ENCODE measurements at places on chromosomes 16 and 17.

GRCh38 chr17:55390364-55390977 lies 31.2 kb downstream of the MMD start:
- DNase-seq = no peak

DNA sequence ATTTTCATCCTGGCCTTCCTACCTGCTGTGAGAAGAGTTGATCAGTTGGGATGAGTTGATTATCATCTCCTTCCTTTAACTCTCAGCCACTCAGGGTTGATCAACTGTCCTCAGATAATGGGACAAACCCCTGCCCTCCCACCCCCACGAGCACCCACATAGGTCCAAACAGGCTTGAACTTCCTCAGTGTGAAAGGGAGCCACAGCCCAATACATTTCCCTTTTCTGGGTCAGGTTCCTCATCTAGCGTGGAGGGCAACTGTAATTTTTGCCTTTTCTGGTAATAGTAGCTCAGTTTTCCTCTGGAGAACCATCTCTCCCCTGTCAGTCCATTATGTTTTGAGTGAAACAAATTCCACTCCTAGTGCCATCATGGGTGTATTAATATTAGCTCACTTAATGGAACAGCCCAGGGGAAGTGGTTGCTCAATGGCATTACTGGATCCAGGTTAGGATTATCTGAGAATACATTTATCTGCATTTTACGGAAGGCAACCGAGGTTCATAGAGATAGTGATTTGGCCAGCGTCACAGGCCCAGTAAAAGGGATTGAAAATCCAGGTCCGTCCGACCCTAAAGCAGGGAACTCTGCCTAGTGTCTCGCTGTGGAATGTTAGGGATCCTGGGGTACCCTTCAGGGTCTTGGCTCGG lies 476 bp upstream of the LPCAT2 start:
- no peak for DNase-seq

- DNase-seq = no peak
Measured at GRCh38 chr17:56121191-56122051, 31.9 kb upstream of the ANKFN1 start.

- DNase-seq = no peak
Measured at GRCh38 chr16:73737637-73738036, 559.0 kb upstream of the PSMD7 start.

- peak; percentile 25 for DNase-seq
Measured at GRCh38 chr17:55845385-55845784, 94.5 kb downstream of the PCTP start.

DNA sequence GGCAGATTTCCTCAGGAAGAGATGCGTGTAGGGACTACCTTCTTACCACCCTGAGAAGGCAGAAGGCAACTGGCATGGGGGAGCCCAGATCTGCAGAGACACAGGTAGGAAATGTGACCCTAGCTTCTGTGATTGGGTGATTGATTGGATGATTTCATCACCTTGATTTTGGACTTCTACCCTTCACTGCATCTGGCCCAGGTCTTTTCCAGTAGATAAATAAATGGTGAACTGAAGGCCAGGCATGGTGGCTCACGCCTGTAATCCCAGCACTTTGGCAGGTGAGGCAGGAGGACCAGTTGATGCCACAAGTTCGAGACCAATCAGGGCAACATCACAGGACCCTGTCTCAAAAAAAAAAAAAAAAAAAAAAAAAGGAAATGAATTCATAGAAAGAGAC lies 14.7 kb upstream of the SMURF2 start:
- DNase-seq = no peak

DNA sequence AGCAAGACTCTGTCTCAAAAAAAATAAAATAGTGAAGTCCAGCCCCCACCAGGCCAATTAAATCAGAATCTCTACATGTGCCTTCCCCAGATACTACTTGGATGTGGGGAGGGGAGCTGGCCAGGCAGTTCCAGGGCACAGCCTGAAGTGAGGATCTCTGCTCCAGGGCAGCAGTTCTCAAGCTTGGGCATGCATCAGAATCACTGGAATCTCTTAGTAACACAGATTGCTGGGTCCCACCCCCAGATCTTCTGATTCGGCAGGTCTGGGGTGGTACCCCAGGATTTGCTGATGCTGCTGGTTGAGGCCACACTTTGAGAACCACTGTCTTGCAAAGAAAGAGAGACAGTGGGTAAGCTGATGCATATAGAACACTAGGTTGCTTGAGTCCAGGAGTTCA lies 8.3 kb upstream of the CDH5 start:
- DNase-seq = no peak

DNA sequence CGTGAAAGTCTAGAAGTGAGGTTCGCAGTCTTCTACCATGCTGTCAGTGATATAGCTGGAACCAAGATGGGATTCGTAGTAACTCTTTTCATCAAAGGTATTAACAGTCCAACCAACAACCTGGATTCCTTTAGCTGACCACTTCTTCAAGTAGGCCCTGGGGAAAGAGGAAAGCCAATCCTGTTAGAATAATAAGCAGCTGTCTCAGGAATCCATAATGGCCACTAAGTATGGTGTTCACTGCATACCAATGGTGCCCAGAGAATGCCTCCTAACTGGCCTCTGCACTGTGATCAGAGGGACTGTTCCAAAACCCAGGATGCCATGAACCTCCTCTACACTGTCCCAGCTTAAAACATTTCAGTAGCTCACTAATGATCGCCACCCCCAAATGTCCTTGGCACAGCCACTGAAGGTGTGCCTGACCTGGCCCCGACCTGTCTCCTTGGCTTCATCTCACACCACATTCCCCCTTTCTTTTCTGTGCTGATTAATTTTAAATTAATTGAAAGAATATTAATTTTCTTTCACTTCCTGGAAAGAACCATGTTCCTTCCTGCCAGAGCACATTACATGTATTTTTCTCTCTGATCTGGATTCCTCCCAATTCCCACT lies 18.3 kb downstream of the GDE1 start:
- no peak for DNase-seq

- DNase-seq = no peak
Measured at GRCh38 chr16:48580925-48581500, 29.0 kb downstream of the N4BP1 start.

DNA sequence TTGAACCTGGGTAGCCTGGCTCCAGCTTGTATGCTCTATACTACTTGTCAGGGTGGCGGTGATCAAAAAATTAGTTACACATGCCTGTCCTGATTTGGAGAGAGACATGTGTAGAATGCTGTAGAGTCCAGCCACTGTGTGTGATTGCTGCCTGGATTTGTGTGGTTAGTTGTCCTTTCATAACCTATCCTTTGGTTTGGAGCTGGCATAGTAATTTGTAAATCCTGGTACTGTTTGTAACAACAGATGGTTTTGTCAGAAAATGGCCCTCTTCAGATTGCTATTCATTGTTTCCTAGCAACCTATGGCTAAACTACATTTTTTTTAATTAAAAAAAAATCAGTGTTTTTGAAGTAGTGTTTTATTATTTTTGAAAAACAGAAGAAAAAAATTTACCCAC lies 30.5 kb downstream of the ETV4 start:
- DNase-seq = no peak

DNA sequence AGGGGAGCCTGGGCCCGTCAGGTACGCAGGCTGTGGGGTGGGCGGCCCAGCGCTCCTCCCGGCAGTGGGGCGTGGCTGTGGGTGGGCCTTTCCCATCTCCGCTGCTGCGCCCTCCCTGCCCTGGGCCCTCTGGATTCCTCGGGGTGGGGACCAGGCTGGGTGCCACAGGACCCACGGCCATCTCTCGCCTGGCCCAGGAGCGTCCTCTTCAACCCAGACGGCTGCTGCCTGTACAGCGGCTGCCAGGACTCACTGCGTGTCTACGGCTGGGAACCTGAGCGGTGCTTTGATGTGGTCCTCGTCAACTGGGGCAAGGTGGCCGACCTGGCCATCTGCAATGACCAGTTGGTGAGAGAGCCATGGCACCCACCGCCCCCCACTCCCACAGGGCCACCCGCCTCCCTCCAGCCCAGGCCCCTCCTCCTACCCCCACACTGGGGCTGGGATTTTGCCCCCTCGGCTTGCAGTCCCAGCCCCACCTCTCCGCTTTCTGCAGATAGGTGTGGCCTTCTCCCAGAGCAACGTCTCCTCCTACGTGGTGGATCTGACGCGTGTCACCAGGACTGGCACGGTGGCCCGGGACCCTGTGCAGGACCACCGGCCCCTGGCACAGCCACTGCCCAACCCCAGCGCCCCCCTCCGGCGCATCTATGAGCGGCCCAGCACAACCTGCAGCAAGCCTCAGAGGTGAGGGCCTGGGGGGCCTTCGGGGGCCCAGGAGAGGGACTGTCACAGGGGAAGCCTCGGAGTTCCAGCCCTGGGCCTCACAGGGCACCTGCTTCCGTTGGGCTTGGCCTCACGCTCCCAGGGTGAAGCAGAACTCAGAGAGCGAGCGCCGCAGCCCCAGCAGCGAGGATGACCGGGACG lies 17.2 kb downstream of the KATNB1 start:
- DNase-seq = no peak

GRCh38 chr17:6677158-6677831 lies 25.7 kb downstream of the C17orf100 start:
- no peak for DNase-seq

- no peak for DNase-seq
Measured at GRCh38 chr16:15650698-15651171, 690 bp downstream of the NDE1 start.

GRCh38 chr16:89828870-89829629 lies 775 bp downstream of the SPIRE2 start:
- DNase-seq = no peak

GRCh38 chr17:13594310-13594709 lies 7.4 kb downstream of the HS3ST3A1 start:
- no peak for DNase-seq

- DNase-seq = no peak
Measured at GRCh38 chr17:76408037-76408849, 23.8 kb downstream of the SPHK1 start.

DNA sequence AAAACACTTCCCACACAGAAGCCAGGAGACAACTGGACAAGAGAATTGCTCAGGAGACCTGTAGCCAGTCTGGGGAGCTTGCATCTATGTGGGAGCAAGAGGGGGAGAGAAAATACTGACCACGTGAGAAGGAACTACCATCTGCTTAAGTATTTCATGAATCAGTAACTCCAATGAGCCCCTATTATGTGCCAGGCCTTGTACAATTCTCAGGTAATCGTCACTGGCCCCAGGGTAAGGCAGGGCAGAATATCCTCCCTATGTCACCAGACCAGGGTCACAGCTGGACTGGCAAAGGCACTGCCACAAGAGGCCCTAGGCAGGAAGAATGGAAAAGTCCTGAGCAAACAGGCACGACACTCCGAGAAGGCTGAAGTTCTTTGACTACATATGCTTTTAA lies 25.9 kb downstream of the USP7 start:
- DNase-seq = no peak

- no peak for DNase-seq
Measured at GRCh38 chr17:74532115-74532514, 840 bp upstream of the CD300LB start.

DNA sequence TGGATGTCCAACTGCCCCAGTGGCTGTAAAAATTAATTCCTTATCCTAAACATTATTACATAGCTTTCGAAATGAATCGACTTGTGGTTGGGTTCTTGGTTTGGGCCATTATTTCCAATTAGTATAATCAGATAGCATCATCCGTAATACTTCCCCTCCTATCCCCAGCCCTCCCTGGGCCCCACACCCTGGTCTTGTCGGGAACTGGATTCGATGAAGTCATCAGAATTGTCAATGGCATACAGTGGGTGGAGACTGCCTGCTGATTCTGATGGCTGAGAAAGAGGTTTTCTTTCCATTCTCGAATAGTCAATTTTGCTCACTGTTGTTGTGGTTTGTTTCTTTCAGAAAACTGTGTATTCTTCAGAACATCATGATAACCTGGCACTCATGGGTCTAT lies 395.1 kb downstream of the SEC14L1 start:
- DNase-seq = no peak

- DNase-seq = no peak
Measured at GRCh38 chr17:30117675-30118081, 1.1 kb downstream of the NSRP1 start.

DNA sequence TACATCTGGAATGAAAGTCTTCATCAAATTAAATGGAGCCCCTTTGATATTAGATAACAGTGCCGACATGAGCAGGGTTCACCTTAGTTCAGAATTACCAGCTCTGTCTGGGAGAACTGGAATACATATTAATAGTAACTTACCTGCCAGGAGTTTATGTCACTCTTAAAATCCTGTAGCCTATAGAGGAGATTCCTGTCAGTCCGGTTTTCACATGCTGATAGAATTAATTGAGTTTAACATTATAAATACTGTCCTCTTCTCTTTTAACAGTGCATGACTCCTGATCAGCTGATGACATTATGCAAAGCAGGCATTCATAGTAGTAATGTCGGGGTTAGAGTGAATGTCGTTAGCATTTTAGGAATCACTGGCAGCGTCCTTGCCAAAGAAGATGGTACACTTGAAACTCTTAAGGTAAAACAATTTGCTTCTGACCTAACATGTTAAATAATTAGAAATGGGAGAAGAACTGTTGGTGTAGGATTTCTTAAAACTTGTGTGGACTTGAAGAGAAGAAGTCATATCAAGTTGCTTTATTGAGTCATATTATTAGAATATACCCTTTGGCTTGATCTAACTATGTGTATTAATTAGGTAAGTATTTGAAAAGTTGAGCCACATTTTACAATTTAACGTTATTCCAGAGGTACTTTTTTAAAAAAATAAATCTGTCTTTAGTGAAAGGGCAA lies 34.3 kb downstream of the HEATR3 start:
- DNase-seq = no peak

DNA sequence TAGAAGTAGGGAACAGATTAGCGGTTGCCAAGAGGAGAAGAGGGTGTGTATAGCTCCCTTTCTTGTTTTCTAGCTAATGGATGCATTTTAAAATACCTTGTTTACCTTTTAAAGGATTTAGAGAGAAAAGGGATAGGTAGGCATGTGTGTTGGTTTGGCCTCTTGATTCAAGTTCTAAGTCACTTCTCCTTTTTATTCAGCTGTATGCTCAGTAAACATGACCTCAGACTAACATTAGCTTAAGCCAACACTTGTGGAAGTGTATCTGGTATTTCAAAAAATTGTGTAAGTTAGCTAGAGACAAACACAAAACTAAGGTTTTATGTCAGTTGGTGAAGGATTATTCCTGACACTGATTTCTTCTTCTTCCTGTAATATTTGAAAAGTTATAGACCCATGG lies 204.1 kb upstream of the NOG start:
- DNase-seq = no peak

GRCh38 chr16:24841291-24841690 lies 4.5 kb upstream of the SLC5A11 start:
- DNase-seq = no peak

DNA sequence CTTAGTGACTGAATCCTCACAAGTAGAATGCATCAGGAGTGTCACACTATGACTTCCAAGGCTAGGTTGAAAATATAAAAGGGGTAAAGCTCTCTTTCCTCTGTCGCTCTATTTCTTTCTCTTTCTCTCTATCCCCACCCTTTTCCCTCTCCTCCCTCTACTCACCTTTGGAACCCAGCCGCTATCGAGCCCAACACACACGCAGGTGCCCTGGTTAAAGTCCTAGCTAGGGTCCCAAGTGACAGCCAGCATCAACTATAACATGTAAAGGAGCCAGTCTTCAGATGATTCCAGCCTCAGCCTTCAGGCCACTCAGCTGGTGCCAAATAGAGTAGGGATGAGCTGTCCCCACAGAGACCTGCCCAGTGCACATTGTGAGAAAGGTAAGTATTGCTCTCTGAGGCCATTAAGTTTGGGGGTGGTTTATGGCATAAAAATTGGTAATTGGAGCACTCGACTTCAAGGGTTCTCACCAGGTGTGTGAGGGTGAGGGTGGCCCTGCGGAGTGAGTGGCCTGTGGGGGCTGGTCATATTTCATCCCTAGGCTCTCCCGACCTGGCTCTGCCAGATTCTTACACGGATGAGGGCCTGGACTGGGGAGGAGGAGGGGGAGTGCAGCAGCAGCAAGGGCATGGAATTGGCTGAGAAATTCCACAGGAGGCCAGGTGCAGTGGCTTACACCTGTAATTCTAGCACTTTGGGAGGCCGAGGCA lies 14.9 kb upstream of the C16orf54 start:
- no peak for DNase-seq
